Renal cortical epithelial cell (primary cell): ENCODE measurements at places on chromosomes 3 and 15. TPM values are rescaled to one million over a fixed set of nuclear protein-coding genes. Genes with fewer than 3 reads are reported as not detected.

GRCh38 chr3:120457827-120458226 lies 7.0 kb upstream of the FSTL1 start:
- no peak for DNase-seq

- DNase-seq: no peak
Measured at GRCh38 chr3:194307849-194308248, 43.3 kb downstream of the CPN2 start.

DNA sequence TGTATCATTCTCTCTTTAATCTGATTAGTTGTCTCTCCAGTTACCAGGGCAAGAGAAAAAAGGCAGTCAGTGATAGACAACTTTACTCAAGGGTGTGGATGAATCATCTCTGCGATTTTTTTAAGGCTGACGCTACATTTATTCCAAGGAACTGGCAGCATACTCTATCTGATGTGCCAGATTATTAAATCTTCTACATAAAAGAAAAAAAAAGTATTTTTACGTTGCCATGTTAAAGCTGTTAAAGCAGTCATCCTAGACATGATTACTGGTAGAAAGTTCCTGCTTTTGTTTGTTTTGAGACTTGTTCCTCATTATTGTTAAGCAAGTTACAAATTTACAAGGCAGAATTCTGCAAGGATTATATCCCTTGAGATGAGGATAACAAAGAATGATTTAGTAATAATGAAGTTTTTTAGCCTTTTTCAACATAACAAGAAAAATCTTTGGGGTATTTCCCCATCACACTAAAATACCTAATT lies 121.7 kb downstream of the CBLB start:
- peak; percentile 70 for DNase-seq

DNA sequence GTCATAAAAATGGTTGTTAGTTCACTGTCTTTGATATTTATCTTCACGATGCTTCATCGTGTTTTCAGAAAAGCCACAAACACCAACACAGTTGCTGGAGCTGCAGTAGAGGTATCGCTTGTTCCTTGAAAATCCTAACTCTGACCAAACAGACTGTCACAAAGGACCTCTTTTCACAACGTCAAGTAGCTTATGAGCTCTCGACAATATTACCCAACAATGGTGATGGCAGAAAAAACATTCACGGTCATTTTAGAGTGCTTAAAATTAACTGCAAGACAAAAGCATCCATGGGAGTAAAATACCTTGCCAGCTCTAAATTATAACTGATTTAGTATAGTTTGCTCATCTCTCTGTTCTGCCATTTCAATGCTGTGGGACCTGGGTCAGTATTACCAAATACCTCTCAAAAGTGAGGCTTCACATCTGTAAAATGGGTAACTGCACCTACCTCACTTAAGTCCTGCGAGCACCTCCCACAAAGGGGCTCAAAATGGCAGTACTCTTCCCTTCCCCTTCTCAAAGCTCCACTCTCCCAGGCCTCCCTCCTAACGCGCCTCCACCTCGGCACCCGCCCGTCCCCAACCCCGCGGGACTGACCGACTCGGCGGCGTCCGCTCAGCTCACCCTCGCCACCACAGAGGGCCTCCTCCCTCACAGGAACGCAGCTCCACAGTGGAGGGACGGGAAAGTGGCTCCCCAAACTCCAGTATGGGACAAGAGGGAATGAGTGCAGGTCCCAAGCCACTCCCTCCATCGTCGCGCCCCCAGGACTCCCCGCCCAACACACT lies 546 bp downstream of the TRIM59 start:
- DNase-seq: peak; percentile 49

GRCh38 chr3:142022381-142022780 lies 127.0 kb downstream of the TFDP2 start:
- DNase-seq: peak; percentile 71

- DNase-seq: peak; percentile 92
Measured at GRCh38 chr15:40379853-40380252, 2.7 kb upstream of the KNSTRN start.

GRCh38 chr3:55406696-55407425 lies 80.2 kb downstream of the WNT5A start:
- DNase-seq: peak; percentile 76

- DNase-seq: no peak
Measured at GRCh38 chr3:60920519-60920918, 330.7 kb downstream of the FHIT start.

DNA sequence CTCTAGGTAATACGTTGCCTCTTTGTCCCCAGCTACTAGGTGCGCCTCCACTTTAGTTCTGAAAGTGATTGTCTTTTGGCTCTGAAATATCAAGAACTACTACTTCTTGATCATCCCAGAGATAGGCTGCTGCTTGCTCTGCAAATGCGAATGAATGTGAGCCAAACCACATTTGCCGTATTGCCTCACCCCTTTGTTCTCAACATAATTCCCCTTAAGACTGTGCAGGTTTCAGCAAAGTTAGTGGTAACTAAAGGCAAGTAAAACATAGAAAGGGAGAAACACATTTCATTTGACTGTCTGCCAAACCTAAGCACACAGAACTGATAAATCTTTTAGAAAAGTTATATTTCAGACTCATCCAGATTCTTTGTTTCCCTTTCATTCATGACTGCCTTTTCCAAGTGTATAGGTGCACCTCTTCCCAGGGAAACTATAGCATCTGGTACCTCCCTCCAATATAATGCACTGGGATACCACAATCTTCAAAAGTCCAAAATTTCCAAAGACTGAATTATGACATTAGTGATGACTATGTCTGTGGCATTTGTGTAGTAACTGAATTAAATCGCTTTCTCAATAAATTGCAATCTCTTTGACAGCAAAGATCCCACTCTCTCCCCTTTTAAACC lies 720.6 kb upstream of the CBLB start:
- DNase-seq: peak; percentile 45

DNA sequence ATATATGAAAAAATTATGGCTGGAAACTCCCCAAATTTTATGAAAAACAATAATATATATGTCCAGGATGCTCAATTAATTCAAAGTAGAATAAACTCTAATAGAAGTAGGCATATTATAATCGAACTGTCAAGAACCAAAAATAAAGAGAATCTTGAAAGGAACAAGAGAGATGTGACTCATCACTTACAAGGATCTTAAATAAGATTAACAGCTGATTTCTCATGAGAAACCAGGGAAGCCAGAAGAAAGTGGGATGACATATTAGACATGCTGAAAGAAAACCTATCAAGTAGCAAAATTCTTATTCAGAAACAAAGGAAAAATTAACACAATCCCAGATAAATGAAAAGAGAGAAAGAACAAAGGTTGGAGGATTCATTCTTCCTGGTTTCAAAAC lies 66.8 kb downstream of the FAIM start:
- DNase-seq: peak; percentile 69

- DNase-seq: no peak
Measured at GRCh38 chr3:129596194-129597086, 10.0 kb downstream of the PLXND1 start.

GRCh38 chr3:71495708-71496472 lies 87.6 kb downstream of the FOXP1 start:
- DNase-seq: peak; percentile 81

DNA sequence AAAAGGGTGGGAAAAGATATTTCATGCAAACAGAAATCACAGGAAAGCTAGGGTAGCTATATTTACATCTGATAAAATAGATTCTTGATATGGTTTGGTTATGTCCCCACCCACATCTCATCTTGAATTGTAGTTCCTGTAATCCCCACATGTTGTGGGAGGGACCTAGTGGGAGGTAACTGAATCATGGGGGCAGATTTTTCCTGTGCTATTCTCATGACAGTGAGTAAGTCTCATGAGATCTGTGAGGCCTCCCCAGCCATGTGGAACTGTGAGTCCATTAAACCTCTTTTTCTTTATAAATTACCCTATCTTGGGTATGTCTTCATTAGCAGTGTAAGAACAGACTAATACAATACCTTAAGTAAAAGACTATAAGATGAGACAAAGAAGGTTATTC lies 558.1 kb downstream of the RSL24D1 start:
- DNase-seq: no peak

- peak; percentile 22 for DNase-seq
Measured at GRCh38 chr3:130946882-130947281, 53.0 kb downstream of the ATP2C1 start.

GRCh38 chr3:53581671-53582070 lies 87.3 kb downstream of the CACNA1D start:
- DNase-seq: peak; percentile 33

DNA sequence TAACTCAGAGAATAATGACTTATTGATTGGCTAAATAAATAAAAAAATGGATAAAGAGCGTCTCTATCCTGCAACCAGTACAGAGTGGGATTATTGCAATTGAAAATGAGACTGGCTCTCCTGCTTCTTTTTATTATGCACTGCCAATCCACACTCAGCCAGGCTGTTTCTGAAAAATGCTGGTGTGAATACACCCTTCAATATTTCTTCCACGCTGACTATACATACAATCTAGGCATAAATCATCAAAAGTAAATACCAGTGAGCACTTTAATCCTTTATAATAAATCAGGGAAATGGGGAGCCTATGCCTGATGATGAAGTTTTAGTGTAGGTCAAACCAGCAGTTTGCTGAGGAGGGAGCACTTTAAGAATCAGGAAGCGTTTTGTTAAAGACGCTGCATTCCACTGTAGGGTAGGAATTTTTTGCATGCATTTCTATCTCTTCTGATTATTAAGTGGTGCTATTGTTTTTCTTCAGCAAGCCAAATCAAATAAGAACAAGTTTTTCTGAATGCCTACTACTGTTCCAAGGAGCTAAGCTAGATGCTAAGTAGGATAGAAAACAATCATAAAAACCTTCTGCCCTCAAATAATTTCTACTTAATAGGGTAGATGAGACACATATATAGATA lies 781.5 kb downstream of the TBL1XR1 start:
- DNase-seq: no peak

GRCh38 chr15:82570721-82571508 lies 30.7 kb upstream of the RPS17 start:
- peak; percentile 36 for DNase-seq

GRCh38 chr15:66831801-66832390 lies 129.9 kb downstream of the SMAD6 start:
- DNase-seq: no peak

GRCh38 chr3:147393943-147394883 lies 12.1 kb downstream of the ZIC4 start:
- no peak for DNase-seq

FBLN2 gene
- total RNA-seq: 3.8 and 9.4 TPM in 2 replicates

DVL3 gene
- total RNA-seq: 16.8 and 63.6 TPM in 2 replicates

CPN2 gene
- total RNA-seq: 0.05 TPM in 1 of 2 replicates, not detected in the other

B2M gene
- total RNA-seq: 2,364 and 3,472 TPM in 2 replicates

CSPG5 gene
- total RNA-seq: 0.40 and 1.2 TPM in 2 replicates

COL6A5 gene
- total RNA-seq: under 0.01 TPM in 1 of 2 replicates, not detected in the other

SERPINI1 gene
- 3.3 and 4.8 TPM in 2 replicates for total RNA-seq
